ENCODE measurements at places on chromosomes 5 and 9.

GRCh38 chr5:78467140-78467539, 106.7 kb downstream of the SCAMP1 start:
- no peak for DNase-seq

DNA sequence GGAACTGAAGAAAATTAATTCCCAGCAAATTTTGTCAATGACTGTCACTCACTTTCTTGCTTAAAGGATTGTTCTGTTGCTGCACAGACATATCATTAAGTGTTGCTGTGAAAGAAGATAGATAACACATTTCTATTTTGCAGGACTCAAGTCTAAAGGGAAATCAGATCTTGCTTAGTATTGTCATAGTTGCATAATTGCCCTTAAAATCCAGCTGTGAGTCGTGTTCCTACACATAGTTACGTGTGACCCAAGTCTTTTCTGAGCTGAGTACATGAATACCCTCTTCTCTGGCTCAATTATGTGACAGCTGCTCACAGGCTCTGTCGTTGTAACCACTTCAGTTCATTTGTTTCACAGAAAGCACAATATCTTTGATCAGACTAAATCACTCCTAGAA, 390.8 kb downstream of the DTWD2 start:
- no peak for DNase-seq

DNA sequence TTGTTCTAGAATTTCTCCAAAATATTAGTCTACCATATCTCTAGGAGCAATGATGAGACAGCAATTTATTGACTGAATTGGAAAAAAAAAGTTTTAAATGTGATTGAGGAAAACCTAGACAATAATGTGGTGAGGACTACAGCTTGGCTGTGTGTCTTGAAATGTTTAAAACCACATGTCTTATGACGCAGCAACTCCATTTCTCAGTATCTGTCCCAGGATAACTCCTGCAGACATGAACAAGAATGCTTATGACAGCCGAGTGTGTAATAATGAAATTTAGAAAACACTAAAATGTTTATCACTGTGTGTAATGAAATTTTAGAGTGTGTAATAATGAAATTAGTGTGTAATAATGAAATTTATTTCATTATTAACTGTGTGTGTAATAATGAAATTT, 254.1 kb upstream of the DAPK1 start:
- no peak for DNase-seq

GRCh38 chr5:118486647-118487225, 501.6 kb downstream of the DTWD2 start:
- DNase-seq, result no peak

DNA sequence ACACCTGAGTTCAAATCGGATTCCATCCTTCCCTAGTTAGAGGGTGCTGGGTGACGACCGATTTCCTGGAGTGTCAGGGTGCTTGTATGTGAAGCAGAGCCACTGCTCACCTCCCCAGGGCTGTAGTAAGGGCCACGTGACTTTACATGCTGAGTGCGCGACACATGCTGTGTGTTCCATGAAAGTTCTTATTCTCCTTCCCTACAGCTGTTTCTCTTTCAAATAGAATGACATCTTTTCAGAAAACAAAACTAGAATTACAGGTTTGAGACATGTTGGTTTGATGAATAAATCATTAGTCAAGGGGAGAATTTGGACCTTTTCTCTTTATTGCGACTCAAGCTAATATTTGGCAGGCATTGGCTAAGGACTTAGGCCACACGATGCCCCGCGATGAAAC, 113.1 kb downstream of the JMY start:
- DNase-seq, result no peak

DNA sequence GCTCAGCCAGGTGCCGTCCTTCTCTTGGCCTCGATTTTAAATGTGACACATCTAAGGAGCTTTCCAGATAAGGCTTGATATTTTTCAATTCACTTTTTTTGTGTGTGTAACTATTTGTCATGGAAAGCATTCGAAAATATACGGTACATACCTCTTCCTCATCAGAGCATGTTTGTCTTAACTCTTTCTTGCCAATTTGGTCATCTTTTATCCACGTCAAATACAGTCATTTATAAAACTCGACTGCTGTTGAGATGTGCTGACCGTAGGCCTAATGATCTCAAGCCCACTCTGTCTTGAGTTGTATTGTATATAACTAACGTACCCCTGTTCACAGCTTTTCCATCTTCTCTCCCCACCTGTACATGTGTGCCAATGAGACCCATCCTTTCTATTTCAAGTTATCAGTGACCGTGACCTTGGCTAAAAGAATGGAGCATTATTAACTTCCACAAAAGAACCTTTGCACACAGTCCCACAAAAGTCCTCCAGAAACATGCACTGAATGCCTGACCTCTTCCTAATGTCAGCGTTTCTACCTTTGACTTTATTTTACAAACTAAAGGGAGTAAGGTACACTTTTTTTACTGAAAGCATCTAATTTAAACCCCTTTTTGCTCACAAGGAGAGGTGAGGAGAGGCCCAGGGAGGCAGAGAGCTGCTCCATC, 61.6 kb downstream of the IPPK start:
- DNase-seq, result no peak
